Neural progenitor cell (in vitro differentiated cells): ENCODE measurements at places on chromosomes 1 and 21. TPM values are rescaled to one million over a fixed set of nuclear protein-coding genes. Genes with fewer than 3 reads are reported as not detected.

- no peak for DNase-seq
- no peaks in the 10 kb centered on the region for H3K27me3 ChIP-seq
- H3K4me3 ChIP-seq: no peak overlapping the region
- H3K36me3 ChIP-seq: peaks cover 3% of the 10 kb centered on the region
Measured at GRCh38 chr1:230857822-230858221, 10.5 kb downstream of the C1orf198 start.

Gene TMEM82
- 0.56 TPM in 1 of 2 replicates, not detected in the other for total RNA-seq

GRCh38 chr1:94416901-94417727 is 1.1 kb upstream of the ABCD3 start:
- peaks cover 10% of the 10 kb centered on the region for H3K27me3 ChIP-seq
- DNase-seq: no peak
- no peaks in the 10 kb centered on the region for H3K36me3 ChIP-seq
- peaks cover 22% of the 10 kb centered on the region for H3K4me1 ChIP-seq
- H3K27ac ChIP-seq: no peak overlapping the region

- no peak overlapping the region for H3K27ac ChIP-seq
- peaks cover 14% of the 10 kb centered on the region for H3K4me1 ChIP-seq
- no peaks in the 10 kb centered on the region for H3K27me3 ChIP-seq
- no peak for DNase-seq
Measured at GRCh38 chr1:154741327-154741726, 128.8 kb downstream of the KCNN3 start.

DNA sequence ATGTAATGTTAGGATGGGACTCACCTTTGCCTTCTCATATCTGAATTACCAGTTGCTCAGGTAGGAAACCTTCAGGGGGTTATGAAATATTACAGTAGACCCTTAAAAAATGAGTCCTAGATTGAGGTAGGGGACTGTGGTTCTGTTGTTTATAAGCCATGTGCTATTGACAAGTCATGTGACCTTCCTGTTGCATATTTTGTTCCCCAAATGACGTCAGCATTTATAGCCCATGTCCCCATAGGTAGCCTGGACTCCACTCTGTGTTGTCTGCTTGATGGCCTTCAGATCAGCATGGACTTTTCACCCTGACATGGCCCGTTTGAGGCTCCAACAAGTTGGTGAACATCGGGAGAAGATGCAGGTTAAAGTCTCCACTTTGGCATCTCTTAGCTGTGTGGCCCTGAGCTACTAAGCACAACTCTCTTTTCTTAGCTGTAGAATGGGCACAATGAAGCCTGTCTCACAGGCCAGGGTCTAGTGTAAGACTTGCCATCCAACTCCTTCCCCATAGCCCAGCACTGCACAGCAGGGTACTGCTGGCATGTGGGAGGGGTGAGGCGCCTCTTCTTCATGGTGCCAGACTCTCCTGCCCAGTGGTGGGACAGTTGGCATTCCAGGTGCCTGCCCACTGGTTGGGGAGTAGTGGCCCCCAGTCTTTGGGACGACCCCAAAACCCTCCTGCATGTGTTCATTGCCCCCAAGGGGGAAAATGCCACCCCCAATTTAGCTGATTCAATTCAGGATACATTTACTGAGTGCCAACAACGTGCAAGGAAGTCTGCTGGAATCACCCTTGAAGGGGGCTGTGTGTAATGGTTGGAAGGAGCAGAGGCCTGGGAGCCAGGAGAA is 36.1 kb upstream of the TTC22 start:
- no peak overlapping the region for H3K27ac ChIP-seq
- H3K4me1 ChIP-seq: no peaks in the 10 kb centered on the region
- DNase-seq: no peak
- H3K36me3 ChIP-seq: no peaks in the 10 kb centered on the region

DNA sequence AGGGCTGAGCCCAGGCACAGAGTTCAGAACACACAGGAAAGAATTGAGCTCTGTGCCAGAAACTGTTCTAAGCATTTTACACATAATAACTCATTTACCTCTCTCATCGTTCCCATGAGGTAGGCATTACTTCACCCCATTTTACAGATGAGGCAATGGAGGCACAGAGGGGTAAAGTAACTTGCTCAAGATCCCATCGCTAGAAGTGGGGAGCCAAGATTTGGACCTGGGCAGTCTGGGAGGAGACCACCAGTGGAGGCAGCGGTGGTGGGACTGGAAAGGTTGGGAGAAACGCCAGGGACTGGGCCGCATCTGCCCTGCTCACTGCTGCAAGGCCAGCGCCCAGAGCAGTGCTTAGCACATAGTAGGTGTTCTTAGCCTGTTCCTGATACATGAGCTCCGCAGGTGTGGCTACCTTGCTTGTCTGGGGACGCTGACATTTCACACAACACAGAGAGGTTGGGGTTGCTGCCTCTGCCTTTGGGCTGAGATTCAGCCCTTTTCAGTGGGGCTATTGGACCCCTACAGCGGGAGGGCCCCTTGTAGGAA is 27.8 kb upstream of the EPS8L3 start:
- no peak overlapping the region for H3K27ac ChIP-seq
- no peaks in the 10 kb centered on the region for H3K27me3 ChIP-seq
- H3K36me3 ChIP-seq: no peaks in the 10 kb centered on the region
- H3K4me1 ChIP-seq: peaks cover 19% of the 10 kb centered on the region

Gene DISP3
- 2.0 and 3.4 TPM in 2 replicates for total RNA-seq

Gene CELA2B
- not detected in 2 replicates for total RNA-seq

Gene GRHL3
- total RNA-seq: 1.1 and 1.5 TPM in 2 replicates

- no peak overlapping the region for H3K27ac ChIP-seq
- H3K4me1 ChIP-seq: peaks cover 12% of the 10 kb centered on the region
- DNase-seq: no peak
- H3K4me3 ChIP-seq: no peak overlapping the region
- H3K36me3 ChIP-seq: no peaks in the 10 kb centered on the region
Measured at GRCh38 chr21:42393443-42393950, 2.4 kb downstream of the TMPRSS3 start.

Gene TSPAN1
- not detected in 2 replicates for total RNA-seq

Gene IL10
- not detected in 2 replicates for total RNA-seq
